ENCODE measurements at places on chromosomes 16 and 17.
A peak's percentile ranks its signal among the peaks of the same experiment; 100 is the strongest.

- no peak for DNase-seq
Measured at GRCh38 chr17:59375857-59376256, 44.4 kb downstream of the YPEL2 start.

- DNase-seq = no peak
Measured at GRCh38 chr17:1137465-1137894, 42.3 kb downstream of the ABR start.

DNA sequence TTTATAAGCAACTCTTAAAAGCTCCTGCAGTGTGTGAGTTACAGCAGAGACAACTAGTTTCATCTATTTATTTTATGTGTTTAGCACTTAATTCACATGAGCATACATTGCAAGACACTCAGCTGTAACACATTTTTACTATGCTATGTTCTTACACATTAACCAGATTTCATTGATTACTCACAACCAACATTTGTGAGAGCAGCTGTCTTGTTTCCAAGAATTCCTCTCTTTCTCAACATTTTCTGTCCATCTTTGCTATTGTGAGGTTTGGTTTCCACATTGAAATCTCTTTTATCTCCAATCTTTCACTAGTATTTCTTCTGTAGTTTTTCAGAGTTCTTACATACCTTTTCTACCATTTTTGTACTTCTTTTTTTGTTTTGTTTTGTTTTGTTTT, 51.2 kb downstream of the COPRS start:
- peak; percentile 28 for DNase-seq

DNA sequence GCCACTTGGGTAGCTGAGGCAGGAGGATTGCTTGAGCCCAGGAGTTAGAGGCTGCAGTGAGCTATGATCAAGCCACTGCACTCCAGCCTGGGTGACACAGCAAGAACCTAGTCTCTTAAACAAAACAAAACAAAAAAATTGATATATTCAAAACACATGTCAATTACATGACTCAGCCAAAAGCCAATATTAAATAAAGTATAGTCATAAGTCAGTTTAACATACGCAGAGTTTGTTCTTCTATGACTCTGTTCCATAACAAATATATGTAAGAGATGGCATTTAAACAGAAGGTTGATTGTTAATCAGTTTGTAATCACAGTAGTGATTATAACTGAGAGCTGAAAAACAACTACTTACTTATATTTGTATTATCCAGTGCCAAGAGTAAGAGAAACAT, 106.5 kb downstream of the CDH8 start:
- DNase-seq = peak; percentile 15

DNA sequence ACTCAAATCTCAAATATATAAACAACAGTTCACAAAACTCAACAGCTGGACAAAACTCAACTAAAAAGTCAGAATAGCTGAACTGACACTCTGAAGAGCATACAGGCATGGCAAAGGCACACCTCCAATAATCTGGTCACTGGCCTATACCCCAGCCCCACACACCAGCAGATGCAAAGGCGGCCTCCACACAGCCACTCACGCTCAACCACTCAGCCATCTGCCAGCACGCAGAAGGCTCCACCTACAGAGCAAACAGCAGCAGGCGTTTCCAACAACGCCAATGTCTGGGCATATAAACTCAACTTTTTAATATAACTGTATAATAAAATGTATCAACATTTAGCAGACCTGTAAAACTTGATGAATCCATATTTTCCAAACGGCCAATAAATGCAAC, 17.2 kb downstream of the USP7 start:
- no peak for DNase-seq

- DNase-seq = no peak
Measured at GRCh38 chr17:29113334-29113733, 66.9 kb downstream of the MYO18A start.

DNA sequence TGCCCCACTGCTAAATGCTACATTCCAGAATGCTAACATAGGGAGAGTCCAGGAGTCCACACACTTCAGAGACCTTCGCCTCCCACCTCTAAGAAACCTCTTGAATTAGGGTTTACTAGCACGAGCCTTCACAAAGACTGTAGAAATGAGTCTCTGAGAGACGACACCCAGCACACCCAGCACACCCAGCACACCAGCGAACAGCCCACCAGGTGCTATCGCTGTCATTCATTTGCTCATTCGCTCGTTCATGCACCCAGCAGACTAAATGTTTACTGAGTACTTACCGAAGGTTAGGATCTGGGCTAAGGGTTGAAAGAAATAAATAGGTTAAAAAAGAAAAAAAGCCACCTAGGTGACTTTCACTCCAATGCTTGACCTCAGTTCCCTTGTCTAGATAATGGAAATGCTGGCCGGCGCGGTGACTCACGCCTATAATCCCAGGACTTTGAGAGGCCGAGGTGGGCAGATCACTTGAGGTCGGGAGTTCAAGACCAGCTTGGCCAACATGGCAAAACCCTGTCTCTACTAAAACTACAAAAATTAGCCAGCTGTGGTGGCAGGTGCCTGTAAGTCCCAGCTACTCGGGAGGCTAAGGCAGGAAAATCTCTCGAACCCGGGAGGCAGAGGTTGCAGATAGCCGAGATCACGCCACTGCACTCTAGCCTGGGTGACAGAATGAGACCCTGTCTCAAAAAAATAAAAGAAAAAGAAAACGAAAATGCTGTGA, 100.8 kb downstream of the ADCY9 start:
- no peak for DNase-seq

- DNase-seq = no peak
Measured at GRCh38 chr17:49590874-49591273, 15.2 kb downstream of the NXPH3 start.

DNA sequence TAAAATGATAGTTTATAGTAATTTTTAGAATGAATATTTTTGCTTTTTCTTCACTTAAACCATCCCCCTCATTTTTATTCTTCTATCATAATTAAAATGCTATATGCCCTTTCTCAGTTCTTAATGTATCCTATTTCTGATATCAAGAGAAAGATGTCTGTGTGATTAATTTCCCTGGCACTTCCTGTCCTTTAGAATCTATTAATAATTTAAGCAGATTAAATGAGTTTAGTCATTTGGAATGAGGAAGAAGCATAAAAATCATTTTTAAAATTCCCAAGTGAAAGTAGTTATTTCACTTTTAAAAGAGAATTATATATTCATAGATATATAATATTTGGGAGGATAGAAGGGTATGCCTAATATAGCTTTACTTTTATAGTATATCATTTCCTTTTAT, 27.8 kb upstream of the CDR2 start:
- peak; percentile 54 for DNase-seq

DNA sequence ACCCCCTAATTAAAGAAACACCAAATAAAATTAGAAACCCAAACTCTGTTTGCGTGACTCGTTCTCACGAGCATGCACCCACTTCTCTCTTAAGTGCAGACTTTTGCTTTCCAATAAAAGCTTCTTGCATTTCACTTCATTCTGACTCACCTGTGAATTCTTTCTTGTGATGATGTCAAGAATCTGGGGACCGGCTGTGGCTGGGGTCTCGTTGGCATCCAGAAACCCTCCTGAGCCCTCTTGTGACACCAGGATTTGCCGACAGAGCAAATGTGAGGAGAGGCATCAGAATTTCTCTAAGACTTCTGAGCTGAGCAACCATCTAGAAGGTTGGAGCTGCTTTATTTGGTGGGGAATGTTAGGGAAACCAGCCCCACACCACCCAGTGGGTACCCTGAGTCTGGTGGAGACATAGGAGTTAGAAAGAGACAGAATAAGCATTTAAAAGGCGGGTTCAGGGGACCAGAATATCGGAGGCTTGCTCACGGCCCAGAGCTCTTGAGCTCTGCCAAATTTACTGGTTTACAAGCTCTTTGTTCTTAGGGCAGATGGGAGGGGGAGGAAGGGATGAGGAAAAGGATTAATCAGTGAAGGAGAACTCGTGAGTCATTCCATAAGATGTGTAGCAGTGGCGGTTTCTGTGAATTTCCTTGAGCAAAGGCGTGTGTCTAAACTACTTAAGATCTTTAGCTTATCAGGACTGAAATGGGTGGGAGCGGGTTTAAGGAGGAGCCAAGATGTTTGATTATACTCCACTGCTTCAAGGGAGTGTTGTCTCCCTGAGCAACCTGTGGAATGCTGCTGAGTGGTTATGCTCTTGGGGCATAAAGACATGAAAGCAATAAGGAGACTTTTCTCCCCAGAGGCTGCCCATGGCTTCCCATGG, 24.2 kb upstream of the TMC5 start:
- DNase-seq = no peak

DNA sequence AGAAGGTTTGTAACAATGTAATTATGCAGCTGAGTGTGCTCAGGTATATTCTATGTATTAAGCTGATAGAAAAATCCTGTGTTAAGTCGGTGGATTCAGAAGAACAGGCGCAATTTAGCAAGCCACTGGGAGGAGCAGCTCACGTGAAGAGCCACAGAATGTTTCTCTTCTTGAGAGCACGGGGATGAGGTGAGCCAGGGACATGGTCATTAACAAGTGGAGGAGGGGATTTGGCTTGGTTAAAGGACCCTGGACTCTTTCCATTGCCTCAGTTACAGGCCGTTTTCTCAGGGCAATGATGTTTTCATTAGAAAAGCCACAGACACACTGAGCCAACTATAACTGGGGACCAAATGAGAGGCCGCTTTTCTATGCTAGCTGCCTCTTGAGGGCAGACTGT, 178.7 kb downstream of the SNX29 start:
- DNase-seq = no peak

DNA sequence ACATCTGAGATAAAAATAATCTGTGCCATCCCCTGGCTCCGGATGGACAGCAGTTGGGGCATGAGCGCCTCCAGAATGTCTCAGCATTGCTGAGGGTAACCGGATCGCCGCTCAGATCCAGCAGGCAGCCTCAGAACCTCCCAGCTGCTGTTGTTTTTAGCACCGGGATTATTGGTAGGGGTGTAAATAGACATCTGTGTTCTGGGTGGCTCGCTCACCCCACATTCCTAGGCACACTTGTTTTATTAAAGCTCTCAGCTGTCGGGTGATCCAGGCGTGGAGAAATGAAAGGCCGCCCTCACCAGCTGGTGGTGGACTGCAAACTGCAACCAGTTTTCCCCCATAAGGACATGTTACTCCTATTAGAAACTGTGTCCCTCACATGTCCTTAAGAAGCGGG, 32.1 kb downstream of the MYH3 start:
- DNase-seq = no peak

DNA sequence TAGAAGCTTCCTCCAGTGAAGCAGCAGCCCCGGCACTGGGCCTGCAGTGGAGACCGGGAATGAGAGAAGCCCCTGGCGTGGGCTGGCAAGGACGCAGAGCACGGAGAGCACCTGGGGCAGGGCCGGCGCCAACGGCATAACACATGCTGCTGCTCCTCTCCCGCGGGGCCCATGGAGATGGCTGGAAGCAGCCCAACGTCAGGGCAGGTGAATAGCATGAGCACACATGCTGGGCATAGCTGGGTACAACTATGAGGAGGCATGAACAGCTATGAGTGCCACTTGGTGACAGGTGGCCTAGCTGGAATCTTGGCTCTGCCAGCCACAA, 46.4 kb downstream of the IRF8 start:
- DNase-seq = no peak

DNA sequence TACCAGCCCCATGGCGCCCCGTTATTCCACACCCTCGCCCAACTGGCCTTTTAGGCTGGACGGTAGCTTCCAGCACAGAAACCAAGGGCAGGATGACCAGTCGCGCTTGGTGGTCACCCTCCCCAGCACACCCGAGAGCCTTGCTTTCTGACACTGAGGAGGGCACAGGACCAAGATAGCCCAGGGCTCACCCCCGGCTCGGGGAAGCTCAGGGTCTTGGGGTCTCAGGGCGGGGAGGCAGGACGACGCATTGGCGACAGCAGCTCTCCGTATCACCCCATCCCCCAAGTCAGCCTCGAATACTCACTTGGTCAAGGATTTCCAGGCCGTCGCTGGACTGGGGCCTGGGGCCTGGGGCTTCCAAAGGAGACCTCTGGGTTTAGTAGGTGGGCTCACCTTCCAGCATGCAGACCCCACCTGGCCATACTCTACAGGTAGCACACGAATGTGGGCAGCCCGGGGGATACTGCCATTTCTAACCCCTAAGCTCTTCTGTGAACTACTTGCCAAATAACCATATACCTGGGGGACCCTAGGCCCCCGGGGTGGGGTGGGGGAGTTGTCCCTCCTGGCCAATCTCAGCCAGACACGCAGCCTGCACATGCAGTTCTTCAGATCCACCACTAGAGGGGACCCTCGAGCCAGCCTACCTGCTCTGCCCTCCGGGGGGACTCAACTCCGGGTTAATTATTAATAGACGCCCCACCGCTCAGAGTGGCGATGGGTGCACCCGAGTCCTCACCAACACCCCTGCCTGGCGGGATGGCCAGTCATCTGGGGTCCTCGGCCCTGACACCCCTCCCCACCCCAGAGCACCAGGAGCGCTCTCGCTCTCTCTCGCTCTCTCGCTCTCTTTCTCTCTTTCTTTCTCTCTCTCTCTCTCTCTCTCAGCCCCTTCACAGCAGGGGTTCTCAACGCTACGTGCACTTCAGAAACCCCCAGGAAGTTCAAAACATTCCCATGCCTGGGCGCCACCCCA, 30.0 kb downstream of the TBC1D16 start:
- DNase-seq = peak; percentile 47

DNA sequence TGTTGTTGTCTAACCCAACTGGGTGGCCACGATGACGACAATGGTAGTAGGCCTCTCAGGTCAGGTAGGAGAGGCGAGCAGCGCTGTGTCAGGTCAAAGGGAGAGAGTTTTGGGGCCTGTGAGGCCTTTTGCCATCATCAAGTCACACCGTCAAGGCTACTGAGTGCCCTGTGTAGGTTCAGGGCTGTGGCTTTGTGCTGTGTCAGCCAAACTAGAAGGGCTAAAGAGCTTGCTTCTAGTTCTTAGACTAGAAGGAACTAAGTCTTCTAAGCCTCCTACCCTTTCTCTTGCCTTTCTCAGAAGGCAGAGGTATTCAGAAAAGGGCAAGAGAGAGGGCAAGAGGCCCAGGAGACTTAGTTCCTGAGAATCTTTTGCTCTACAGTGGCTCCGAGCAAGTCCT, 25.0 kb upstream of the EFCAB13 start:
- DNase-seq = no peak

- DNase-seq = no peak
Measured at GRCh38 chr16:6926341-6926740, 406.3 kb upstream of the RBFOX1 start.
